ENCODE measurements at places on chromosomes 3 and 15.
A peak's percentile ranks its signal among the peaks of the same experiment; 100 is the strongest.

GRCh38 chr3:143851331-143852017, 3.2 kb upstream of the SLC9A9 start:
- no peak for DNase-seq

- DNase-seq, result no peak
These were observed 357.1 kb upstream of the CFAP20DC start for GRCh38 chr3:59406943-59407342.

GRCh38 chr15:33419701-33420100, 108.9 kb downstream of the RYR3 start:
- no peak for DNase-seq

DNA sequence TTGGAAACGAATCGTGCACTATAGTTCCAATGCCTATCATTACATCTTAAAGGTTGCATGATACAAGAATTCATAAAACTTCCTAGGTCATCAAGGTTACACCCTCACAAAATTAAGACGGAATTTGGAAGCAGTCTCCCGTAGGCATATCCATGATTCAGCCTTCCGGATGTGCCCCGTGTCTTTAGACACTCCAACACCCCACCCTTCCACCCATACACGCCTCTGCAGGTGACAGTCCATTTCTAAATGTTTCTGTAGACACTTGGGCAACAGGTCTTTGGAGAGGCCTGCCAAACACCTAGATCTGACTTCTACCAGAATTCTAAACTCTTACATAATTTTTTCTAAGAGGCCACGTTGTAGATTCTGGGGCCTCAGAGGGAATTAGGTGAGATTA, 49.8 kb downstream of the LDHAL6B start:
- no peak for DNase-seq

DNA sequence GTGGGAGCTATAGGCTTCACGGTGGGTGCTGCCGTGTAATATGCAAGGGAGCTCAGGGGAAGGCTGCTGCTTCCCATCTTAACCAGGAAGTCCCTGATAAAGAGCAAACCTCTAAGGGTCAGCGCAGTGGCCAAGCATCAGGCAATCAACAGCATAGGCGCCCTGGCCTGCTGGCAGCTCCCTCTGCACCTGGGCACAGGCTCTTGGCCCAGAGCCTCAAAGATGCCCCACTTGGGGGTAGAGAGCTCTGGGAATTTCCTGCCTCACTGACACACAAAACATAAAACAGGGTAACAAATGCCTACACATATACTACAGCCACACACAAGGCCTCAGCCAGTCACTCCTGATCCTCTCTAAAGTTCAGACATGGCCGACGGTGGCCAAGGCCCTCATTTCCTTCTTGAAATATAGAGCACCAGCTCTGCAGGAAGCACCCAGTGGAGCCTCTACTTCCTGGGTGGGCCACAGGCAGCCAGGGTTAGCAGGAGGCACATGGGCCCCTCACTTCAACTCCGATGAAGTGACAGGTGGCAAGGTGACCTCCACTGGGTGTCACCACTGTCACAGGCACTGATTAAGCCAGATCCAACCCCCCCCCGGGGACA, 20.5 kb downstream of the SLC41A3 start:
- DNase-seq, result no peak

DNA sequence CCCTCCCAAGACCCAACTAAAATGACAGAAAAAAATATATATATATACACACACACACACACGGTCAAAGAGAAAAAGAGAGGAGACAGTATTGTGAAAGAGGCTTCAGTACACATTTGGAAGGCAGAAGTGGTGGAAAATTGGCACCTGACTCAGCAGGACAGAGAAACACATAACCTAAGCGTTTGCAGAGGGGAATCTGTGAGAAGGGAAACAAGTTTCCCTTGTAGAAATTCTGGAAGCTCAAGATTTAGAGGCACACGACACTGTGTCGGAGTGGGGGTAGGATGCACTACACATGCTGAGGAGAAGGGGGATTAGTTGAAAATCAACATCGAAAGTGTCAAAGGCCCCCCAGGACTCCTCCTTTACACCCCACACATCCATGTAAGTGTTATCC, 53.1 kb downstream of the PAK2 start:
- no peak for DNase-seq

DNA sequence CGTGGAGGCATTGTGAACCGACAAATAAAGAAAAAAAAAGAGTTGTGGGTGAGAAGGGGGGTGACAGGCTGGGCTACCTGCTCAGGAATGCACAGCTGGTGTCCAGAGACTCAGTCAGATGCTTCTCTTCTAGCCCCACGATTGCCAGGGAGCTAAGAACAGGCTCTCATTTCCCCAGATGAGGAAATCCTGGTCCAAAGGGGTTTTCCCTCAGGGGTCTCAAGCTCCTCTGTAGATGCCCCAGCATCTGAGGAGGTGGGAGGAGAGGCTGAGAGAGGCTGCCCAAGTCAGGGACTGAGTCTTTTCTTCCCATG, 35.5 kb downstream of the BNC1 start:
- no peak for DNase-seq

- no peak for DNase-seq
These were observed 80.2 kb downstream of the BOC start for GRCh38 chr3:113291572-113291971.

- no peak for DNase-seq
These were observed 174.1 kb upstream of the DPH6 start for GRCh38 chr15:35720019-35720418.

GRCh38 chr3:22933051-22933840, 269.9 kb upstream of the UBE2E2 start:
- DNase-seq, result no peak

DNA sequence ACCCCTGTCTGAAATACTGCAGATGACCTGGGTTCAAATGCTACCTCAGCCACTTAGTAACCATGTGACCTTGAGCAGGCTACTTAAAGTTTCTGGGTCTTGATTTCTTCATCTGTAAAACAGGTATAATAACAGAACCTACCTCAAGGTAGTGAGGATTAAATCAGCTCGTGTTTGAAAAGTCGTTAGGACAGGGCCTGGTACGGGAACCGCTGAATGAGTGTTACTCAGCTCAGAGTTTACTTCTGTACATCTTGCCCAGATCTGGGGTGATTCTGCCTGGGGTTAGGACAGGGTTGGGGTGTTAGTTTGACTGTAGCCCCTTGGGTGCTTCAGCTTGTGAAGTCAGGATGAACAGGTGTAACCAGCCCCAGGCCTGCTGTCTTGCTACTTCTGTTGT, 1.8 kb downstream of the SEMA4B start:
- DNase-seq, result no peak

DNA sequence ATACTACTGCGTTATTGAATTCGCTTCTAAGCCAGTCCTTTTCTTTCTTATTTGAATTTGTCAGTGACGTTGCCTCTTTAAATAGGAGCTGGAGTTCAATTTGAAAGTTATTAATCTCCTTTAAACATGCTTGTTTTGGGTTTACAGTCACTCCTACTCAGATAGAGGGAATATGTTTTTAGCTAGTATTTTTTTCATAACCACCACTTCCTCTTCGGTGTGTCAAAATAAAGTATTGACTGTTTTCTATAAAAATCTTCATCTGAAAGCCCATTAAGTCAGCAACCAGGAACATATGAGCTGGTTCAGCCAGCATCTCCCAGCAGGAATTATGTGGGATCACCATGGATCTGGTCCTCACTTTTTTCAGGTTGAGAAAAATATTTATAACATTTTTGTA, 772.9 kb downstream of the DIPK2A start:
- DNase-seq, result no peak

- DNase-seq, result no peak
These were observed 984 bp upstream of the SMARCC1 start for GRCh38 chr3:47782446-47783308.

GRCh38 chr3:127674790-127675189, 2.0 kb downstream of the ABTB1 start:
- peak; percentile 53 for DNase-seq

GRCh38 chr15:89142423-89142822, 54.2 kb downstream of the ABHD2 start:
- no peak for DNase-seq

- no peak for DNase-seq
These were observed 72.5 kb upstream of the POLG start for GRCh38 chr15:89406940-89407607.

GRCh38 chr3:56593455-56594158, 36.6 kb downstream of the CCDC66 start:
- no peak for DNase-seq

DNA sequence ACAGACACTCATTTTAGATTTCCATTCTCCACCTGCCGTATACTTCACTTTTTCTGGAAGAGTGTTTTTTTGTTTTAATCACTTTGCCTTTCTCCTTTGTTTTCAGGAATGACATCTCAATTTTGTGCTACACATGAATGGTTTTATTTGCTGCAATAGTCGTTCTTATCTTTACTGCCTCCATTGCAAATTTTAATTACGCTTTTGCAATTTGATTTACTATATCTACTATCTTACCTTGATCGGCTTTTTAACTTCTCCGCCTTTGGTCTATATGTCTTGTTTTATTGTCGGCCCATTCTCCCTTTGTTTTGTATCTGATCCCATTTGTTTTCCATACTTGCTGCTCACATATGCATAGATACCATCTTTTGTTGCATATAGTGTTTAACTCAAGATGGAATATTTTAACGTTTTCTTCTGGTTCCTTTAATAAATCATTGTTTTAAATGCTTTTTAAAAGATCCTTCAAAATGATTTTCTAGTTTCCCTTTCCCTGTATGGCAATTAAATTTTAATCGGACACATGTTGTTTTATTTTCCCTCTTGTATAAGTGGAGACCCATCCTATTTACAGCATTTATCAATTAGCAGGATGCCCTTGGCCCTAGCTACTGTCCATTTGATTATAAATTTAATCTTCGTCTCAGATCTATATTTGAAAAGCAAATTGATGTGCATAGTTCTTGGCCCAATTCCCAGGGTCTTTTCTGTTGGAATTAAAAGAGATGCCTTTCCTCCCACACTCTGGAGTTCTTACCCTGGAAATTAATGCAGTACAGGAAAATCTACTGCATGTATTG, 97.2 kb upstream of the CNTN4 start:
- DNase-seq, result no peak

DNA sequence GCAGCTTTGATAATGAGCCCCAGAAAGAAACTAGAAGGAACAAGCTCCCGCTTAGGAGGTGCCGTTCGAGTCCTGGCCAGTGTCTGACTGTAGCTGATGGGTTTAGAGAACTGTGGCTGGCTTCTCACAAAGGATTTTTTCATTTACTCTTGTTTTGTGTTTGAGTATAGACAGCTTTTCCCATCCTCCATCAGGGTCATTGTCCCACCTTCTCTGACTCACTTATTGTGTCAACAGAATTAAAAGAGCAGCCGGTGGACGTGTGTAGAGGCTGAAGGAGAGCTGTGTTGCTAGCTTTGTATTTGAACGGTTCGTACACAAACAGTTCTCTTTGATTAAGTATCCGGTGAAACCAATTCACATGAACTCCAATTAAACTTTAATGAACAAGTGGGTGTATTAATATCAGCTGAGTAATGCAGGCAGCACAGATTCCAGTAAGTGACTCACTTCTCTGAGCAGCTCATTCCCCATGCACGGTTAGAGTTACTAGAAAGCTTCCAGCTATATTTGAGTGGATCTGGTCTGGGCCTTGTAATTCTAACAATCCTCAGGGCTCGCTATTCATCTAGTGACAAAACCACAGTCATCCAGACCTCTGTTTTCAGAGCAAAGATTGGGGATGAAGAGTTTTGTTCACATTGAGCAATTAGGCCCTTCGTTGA, 141.0 kb downstream of the LPP start:
- no peak for DNase-seq

- no peak for DNase-seq
These were observed 196.0 kb downstream of the NSUN3 start for GRCh38 chr3:94258851-94259250.

DNA sequence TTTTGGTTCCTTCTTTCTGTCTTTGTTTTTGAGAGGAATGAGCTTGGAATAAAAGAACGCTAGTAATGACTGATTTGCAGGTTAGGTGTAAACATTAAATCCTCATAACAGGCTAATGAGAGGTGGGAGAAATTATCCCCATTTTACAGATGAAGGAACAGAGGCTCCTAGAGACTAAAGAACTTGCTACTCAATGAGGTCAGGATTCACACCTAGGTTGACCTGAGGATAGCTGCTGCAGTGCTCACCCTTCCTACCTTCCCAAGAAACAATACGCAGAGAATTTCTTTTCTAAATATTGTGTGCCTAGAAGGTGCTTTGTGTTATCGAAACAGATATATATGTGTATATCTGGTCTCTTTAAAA, 106.3 kb downstream of the IGF1R start:
- no peak for DNase-seq

- DNase-seq, result no peak
These were observed 31.6 kb downstream of the TSC22D2 start for GRCh38 chr3:150439657-150440056.

DNA sequence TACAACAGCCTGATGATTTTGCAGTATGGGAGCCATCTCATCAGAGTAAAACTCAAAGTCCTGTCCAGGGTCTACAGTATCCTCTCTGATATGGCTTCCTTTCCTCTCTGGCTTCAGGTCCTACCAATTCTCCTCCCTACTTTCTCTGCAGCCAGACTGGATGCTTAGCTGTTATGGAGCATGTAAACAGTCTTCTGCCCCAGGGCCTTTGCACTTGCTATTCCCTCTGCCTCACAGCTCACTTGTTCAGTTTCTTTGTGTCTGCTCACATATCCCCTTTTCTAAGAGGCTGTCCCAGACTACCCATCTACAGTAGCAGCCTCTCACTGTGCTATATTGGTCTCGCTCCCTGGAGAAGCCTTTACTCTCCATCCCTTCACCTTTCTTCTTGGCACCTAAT, 62.2 kb downstream of the TLNRD1 start:
- DNase-seq, result no peak

DNA sequence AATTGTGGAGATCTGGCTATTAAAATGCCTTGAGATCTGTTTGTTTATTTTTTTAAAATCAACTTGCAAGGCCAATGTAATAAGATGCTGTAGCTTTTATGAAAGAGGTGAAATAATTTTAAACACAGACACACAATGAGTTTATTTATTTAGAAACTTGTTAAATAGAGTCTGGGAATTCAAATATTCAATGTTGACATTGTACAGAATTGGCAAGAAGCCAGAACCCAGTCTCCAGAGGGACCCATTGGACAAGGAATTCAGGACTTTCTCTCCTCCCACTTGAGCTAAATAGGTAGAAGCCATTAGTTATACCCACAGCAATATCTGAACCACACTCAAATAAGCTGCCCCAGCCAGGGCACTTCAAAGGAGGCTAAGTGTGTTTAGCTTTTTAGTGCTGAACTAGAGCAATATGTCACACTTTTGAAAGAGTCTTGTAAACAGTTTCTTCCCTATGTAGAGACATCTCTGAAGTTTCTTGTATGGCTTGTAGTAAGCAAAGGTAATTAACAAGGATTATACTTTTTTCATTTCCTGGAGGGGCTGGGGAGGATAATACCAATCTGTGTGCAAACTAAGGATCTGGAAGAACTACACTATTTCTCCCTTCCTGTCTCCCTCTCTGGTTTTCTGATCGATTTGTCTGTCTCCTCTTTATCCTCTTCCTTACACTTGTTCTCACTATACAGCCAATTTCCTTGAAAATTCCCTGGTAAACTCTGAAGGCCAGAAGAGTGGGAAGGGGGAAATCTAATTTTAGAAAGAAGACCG, 6.0 kb downstream of the MECOM start:
- DNase-seq, result no peak

DNA sequence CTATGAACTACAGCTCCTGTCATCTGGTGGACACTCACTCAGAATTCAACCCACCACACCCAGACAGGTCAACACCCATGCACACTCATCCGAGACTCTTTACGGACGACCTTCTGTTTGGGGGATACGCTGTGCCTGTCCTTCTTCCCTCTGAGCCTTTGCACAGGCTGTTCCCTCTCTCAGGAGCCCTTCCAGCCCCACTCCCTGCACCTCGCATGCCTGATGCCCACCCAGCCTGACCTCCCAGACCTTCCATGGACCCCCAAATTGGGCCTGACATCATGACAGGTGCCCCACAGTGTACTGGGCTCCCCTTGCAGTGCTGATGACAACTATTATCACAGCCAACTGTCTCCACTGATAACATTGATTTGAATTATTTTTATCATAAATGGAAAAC, 135.8 kb downstream of the NSMCE3 start:
- DNase-seq, result no peak
